CD4-positive, alpha-beta T cell (primary cell): ENCODE measurements at places on chromosomes 1 and 21. TPM values are rescaled to one million over a fixed set of nuclear protein-coding genes. Genes with fewer than 3 reads are reported as not detected.

The BTBD8 gene
- total RNA-seq = 1.8 TPM

The NDUFV3 gene
- total RNA-seq = 15.3 TPM

The PSEN2 gene
- 0.81 TPM for total RNA-seq

The IFI6 gene
- total RNA-seq = 36.2 TPM

The OR2T2 gene
- not detected for total RNA-seq

The OR2M3 gene
- not detected for total RNA-seq

The WDR4 gene
- 11.3 TPM for total RNA-seq

The RAVER2 gene
- total RNA-seq = 1.0 TPM

The C1orf216 gene
- total RNA-seq = 2.9 TPM

The SELP gene
- total RNA-seq = 1.4 TPM

The PSRC1 gene
- 0.22 TPM for total RNA-seq

The PPM1J gene
- total RNA-seq = 0.49 TPM

The RGS7 gene
- total RNA-seq = not detected

GRCh38 chr1:20983297-20983889 is 193.3 kb downstream of the EIF4G3 start:
- H3K4me1 ChIP-seq = no peaks in the 10 kb centered on the region
- H3K27me3 ChIP-seq = no peaks in the 10 kb centered on the region
- DNase-seq = no peak
- H3K4me3 ChIP-seq = no peak overlapping the region

DNA sequence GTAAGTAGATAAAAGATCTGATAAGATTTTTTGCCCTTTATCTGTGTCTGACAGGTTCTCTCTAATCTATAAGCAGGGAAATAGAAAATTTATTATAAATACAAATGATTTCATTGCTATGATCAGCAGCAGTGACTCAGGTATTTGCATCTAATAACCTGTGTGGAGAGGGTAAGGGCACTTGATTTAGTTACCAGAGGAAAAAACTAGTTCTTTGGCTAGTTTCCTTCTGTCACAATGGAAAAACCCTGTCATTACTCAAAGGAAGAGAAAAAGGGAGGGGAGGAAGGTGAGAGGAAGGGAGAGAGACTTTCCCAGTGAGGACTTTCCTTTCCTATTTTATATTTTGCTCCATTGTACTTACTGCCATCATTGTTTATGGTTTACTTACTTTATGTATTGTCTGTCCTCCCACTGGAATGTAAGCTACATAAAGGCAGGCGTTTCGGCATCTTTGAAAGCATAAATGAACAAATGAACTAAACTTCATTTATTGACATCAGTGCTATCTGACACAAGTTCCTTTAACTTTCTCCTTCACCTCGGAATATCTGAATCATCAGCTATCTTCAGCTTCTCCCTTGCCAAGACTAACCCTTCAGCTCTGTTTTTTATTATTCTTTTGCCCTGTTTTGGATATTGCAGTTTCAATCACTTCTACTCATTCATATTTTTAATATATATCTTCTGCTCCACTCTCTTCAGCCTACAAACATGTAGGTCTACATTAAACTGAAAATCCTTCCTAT is 34.9 kb downstream of the WDR3 start:
- H3K4me3 ChIP-seq = no peak overlapping the region
- peaks cover 20% of the 10 kb centered on the region for H3K36me3 ChIP-seq
- DNase-seq = no peak
- no peaks in the 10 kb centered on the region for H3K27me3 ChIP-seq

GRCh38 chr1:182835806-182836205 is 3.3 kb upstream of the DHX9 start:
- no peak overlapping the region for H3K27ac ChIP-seq
- H3K36me3 ChIP-seq = no peaks in the 10 kb centered on the region
- DNase-seq = no peak
- peaks cover 10% of the 10 kb centered on the region for H3K4me1 ChIP-seq

GRCh38 chr1:185402930-185403329 is 85.9 kb upstream of the IVNS1ABP start:
- no peak overlapping the region for H3K4me3 ChIP-seq
- DNase-seq = no peak
- peaks cover 2% of the 10 kb centered on the region for H3K4me1 ChIP-seq
- H3K36me3 ChIP-seq = no peaks in the 10 kb centered on the region

- H3K4me3 ChIP-seq = peak overlapping the region; percentile 37
- H3K36me3 ChIP-seq = peaks cover 26% of the 10 kb centered on the region
- H3K27ac ChIP-seq = peak overlapping the region; percentile 89
- peak; percentile 58 for DNase-seq
- peaks cover 94% of the 10 kb centered on the region for H3K4me1 ChIP-seq
Observed at GRCh38 chr1:167447521-167448136, 70.7 kb downstream of the CD247 start.

- no peak overlapping the region for H3K4me3 ChIP-seq
- DNase-seq = no peak
- H3K27ac ChIP-seq = no peak overlapping the region
- no peaks in the 10 kb centered on the region for H3K27me3 ChIP-seq
- no peaks in the 10 kb centered on the region for H3K36me3 ChIP-seq
Observed at GRCh38 chr1:199002661-199003060, 363.8 kb downstream of the PTPRC start.

DNA sequence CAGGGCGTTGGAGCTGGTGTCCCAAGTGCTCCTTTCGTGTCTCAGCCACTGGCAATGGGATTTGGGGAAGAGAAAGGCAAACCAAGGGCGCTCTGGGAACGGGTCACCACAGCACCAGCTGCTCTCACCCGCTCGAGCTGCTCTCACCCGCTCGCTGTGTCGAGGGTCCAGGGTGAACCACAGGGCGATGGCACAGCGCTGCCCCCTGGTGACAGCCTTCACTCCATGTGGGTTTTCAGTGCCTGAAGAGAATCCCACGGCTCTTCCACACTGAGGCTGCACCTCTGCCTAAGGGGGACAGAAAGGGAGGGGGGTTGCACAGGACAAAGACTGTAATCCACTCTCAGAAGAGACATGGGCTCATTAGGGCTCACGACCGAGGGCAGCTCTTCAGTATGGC is 7.1 kb upstream of the CLDN19 start:
- H3K27ac ChIP-seq = no peak overlapping the region
- no peaks in the 10 kb centered on the region for H3K4me1 ChIP-seq
- peaks cover 46% of the 10 kb centered on the region for H3K36me3 ChIP-seq
- peak; percentile 68 for DNase-seq
- H3K4me3 ChIP-seq = no peak overlapping the region
- H3K27me3 ChIP-seq = no peaks in the 10 kb centered on the region

DNA sequence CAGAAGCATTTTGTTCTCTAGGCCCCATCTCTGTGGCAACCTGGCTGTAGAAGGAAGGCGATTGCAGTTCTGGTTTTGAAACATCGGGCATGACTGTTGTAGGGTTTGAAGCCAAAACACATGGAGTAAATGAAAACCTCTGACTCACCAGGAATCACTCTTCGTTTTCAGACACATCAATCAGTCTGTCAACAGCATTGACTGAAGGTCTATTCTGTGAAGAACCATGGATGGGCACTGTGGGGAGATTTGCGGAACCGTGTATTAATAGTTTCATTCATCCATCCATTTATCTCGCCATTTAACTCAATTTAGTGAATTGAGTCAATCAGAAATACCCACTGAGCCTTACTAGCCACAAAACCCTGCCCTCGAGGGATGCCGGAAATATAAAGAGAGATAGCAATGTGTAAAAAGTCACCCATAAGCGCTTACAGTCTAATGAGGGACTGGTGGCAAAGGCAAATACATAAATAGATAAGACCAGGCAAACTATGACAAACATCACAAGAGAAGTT is 364.6 kb upstream of the PROX1 start:
- no peaks in the 10 kb centered on the region for H3K27me3 ChIP-seq
- no peak overlapping the region for H3K4me3 ChIP-seq
- H3K27ac ChIP-seq = no peak overlapping the region
- H3K4me1 ChIP-seq = peaks cover 5% of the 10 kb centered on the region
- DNase-seq = no peak

GRCh38 chr1:193705554-193705981 is 519.2 kb upstream of the B3GALT2 start:
- no peak overlapping the region for H3K27ac ChIP-seq
- no peak overlapping the region for H3K4me3 ChIP-seq
- no peak for DNase-seq
- no peaks in the 10 kb centered on the region for H3K27me3 ChIP-seq
- H3K4me1 ChIP-seq = no peaks in the 10 kb centered on the region

GRCh38 chr1:149931212-149931790 is 3.7 kb upstream of the SF3B4 start:
- peaks cover 20% of the 10 kb centered on the region for H3K4me1 ChIP-seq
- H3K36me3 ChIP-seq = peaks cover 5% of the 10 kb centered on the region
- H3K4me3 ChIP-seq = no peak overlapping the region
- no peaks in the 10 kb centered on the region for H3K27me3 ChIP-seq
- no peak for DNase-seq
- H3K27ac ChIP-seq = no peak overlapping the region

- no peak for DNase-seq
- no peak overlapping the region for H3K4me3 ChIP-seq
- H3K4me1 ChIP-seq = peaks cover 48% of the 10 kb centered on the region
- no peaks in the 10 kb centered on the region for H3K27me3 ChIP-seq
- peak overlapping the region; percentile 57 for H3K27ac ChIP-seq
Observed at GRCh38 chr1:116557323-116557878, 13.4 kb downstream of the CD58 start.

DNA sequence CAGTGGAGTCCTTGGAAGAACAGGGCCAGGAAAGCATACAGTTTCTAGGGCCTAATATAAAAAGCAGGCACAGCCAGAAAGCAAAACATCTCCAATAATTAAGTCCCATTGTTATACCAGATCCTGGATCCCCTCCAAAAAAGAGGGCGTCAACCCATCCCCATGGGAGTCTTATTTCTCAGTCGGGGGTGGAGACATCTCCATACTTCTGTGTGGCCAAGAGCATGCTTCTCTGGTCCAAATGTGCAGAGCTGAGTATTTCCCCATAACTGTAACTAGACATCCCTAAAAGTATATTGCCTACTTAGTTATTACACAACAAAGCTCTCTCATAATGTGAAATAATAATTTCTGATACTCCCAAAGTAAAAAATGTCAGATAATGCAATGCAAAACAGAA is 104.2 kb upstream of the SOX13 start:
- no peak for DNase-seq
- H3K36me3 ChIP-seq = no peaks in the 10 kb centered on the region
- H3K4me1 ChIP-seq = no peaks in the 10 kb centered on the region
- no peak overlapping the region for H3K27ac ChIP-seq
- peaks cover 3% of the 10 kb centered on the region for H3K27me3 ChIP-seq
- no peak overlapping the region for H3K4me3 ChIP-seq

DNA sequence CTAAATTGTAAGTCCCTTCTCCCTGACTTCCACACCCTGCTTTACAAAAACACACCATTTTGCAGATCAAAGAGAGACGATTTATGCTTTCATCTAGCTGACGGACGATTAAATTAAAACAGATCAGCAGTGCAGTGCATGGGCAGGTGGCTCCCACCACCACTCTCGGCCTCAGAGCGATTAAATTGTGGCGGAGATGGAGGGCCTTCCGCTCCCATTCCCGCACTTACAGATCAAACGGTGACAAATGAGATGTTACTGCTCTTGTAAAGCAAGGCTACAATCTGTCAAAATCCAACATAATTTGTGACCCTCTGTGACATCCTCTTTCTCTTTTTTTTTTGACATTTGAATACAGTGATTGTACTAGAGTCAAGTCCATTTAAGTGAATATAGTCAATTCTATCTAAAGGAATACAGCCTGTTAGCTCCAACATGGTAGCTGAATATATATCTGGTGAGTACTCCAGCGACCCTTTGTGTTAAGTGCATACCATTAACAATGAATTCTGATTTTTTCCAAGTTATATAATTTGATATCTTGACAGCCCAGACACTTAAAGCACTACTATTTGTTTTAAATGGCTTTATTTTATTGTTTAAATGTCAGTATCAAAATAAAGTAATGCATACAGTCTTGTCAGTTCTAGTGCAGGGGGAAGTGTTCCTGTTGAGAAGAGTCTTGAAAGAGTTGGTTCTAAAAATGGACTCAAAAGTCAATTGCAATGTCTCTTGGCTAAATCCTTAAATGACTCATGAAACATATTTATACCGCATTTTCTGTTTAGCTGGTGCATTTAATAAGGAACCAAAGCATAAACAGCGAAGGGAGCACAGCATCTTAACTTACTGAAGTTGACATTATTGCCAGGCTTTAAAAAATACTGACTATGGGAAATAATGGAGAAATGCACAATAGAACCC is 109.0 kb downstream of the ESRRG start:
- no peaks in the 10 kb centered on the region for H3K36me3 ChIP-seq
- no peak overlapping the region for H3K27ac ChIP-seq
- no peak for DNase-seq
- H3K4me3 ChIP-seq = no peak overlapping the region

DNA sequence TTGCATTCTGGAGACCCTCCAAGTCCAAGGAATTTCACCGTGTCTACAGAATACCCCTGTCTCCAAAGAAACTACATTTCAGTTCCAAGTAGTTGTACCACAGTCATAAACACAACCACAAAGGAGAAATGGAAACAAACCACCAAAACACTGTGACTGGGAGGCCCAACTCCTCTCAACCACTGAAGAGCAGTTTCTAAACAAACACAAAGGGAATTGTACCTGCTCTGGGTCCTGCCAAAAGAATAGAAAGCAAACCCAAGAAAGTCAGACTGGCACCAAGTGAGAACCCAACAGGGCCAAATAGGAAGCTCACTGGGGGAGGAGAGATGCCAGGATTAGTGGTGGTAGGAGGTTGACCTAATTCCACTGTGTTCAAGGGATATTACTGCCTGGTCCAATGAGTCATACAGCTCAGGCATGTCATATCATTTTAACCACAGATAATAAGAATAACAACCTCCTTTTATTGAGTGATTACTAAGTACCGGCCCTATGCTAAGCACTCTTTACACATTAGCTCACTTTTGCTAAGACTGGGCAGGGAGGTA is 123.9 kb upstream of the PPP2R5A start:
- H3K27me3 ChIP-seq = no peaks in the 10 kb centered on the region
- H3K4me3 ChIP-seq = no peak overlapping the region
- peaks cover 35% of the 10 kb centered on the region for H3K4me1 ChIP-seq

DNA sequence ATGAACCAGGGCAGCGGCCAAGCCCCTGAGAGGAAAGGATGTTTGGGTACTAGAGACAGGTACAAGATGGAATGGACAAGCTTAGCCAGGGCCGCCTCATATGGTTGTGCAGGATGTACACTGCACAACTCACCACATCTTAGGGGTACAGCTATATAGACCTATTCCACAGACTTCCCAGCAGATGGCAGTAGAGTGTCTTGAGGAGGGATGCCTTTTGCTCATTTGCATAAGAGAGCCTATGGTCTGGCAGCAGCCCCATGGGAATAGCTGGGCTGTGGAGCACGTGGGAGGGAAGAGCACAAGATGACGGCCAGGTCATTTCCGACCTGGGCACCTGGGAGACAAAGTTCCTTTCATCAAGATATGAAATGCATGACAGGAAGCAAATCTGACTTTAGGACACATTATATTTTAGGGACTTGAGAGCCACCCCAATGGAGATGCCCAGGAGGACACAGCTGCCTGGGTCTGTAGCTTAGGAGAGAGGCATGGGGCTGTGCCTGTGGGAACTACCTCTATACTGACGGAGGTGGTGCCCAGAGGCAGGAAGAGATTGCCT is 215.5 kb downstream of the KCNJ6 start:
- H3K27ac ChIP-seq = no peak overlapping the region
- peaks cover 5% of the 10 kb centered on the region for H3K27me3 ChIP-seq
- H3K4me1 ChIP-seq = no peaks in the 10 kb centered on the region
- no peak for DNase-seq
- H3K4me3 ChIP-seq = no peak overlapping the region
